ENCODE measurements at places on chromosomes 16 and 17.
A peak's percentile ranks its signal among the peaks of the same experiment; 100 is the strongest.

- no peak for DNase-seq
Measured at GRCh38 chr17:35879773-35880654, at the start of gene CCL5. Gene CCL5, minus strand, starts transcription at chr17:35880360.

- no peak for DNase-seq
Measured at GRCh38 chr16:85134076-85134788, 22.0 kb upstream of the CIBAR2 start.

GRCh38 chr17:80263253-80264204 is 2.9 kb downstream of the RNF213 start:
- DNase-seq = peak; percentile 74

GRCh38 chr16:88055356-88055755 is 104.1 kb downstream of the BANP start:
- no peak for DNase-seq

GRCh38 chr17:37650419-37651003 is 7.3 kb upstream of the DDX52 start:
- DNase-seq = no peak

GRCh38 chr16:74477226-74477625 is 55.9 kb upstream of the CLEC18B start:
- DNase-seq = no peak

DNA sequence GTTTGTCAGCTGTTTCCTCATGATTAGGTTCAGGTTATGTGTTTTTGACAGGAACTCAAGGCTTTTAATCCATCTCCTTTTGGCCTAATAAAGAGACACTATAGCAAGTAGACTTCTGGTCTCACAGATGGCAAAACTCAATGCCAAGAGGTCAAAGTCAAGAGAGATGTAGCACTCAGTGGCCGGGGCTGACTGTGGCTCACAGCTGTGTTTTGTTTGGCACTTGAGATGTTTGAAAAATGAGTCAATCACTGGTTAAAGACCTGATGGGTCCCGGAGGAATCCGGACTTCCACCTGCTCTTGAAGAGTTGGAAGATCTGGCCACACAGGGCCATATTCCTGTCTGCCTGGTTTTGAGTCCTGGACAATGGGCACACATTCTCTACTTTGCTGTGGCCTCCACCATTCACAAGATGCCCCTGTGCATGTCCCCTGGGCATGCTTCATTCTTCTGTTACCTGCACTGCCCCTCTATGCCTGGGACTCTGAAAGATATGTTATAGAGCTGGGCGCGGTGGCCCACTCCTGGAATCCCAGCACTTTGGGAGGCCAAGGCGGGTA is 210.3 kb downstream of the SNX29 start:
- no peak for DNase-seq

- DNase-seq = no peak
Measured at GRCh38 chr17:2901582-2901981, 105.3 kb downstream of the RAP1GAP2 start.

DNA sequence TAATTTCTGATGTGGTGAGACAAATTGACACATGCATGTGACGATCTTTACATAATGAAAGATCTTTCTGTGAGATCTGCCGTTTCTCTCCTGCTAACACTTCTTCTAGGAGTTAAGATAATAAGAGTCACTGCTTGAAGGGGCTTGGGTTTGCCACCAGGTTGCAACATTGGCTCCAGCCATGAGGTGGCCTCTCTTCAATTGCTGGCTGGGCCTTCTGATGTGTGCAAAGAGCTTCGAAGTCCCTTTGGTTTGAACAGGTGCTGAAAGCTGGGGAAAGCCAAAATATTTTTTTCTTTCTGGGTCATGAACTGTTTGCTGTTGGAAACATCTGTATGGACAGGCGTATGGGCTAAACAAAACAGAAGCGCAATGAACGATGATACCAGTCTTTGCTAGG is 204.1 kb upstream of the SALL1 start:
- no peak for DNase-seq

GRCh38 chr16:69566981-69567680 is 1.4 kb downstream of the NFAT5 start:
- peak; percentile 61 for DNase-seq

- no peak for DNase-seq
Measured at GRCh38 chr17:40547785-40548478, 17.3 kb downstream of the CCR7 start.

- DNase-seq = peak; percentile 25
Measured at GRCh38 chr17:60102632-60103096, 23.9 kb upstream of the HEATR6 start.

- DNase-seq = no peak
Measured at GRCh38 chr16:10880594-10881452, 3.8 kb downstream of the CIITA start.

- no peak for DNase-seq
Measured at GRCh38 chr16:12850186-12850585, 46.5 kb upstream of the CPPED1 start.

GRCh38 chr17:48053758-48054237 is 5.6 kb downstream of the NFE2L1 start:
- no peak for DNase-seq

GRCh38 chr17:46099865-46100264 is 93.4 kb downstream of the KANSL1 start:
- no peak for DNase-seq

DNA sequence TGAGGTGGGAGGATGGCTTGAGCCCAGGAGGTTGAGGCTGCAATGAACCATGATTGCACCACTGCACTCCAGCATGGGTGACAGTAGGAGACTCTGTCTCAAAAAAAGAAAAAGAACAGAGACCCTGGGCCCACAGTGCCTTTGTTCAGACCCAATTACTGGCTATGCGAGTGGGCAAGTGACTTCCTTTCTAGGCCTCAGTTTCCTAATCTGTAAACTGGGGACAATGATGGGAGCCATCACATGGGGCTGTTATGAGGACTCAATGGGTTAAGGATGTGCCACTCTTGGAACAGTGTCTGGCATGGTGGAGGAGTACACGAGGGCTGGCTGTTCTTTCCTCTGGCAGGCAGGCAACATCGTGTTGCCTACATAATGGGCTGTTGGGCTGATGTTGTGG is 47.3 kb upstream of the NDRG4 start:
- no peak for DNase-seq

- DNase-seq = no peak
Measured at GRCh38 chr16:13426269-13426668, 493.7 kb upstream of the ERCC4 start.

- no peak for DNase-seq
Measured at GRCh38 chr16:80784951-80785350, 19.4 kb downstream of the CDYL2 start.

GRCh38 chr16:58236231-58236690 is 38.4 kb upstream of the CSNK2A2 start:
- DNase-seq = peak; percentile 20

- DNase-seq = no peak
Measured at GRCh38 chr16:83940630-83941378, 12.2 kb upstream of the OSGIN1 start.

GRCh38 chr17:57641761-57642160 is 103.3 kb downstream of the CCDC182 start:
- no peak for DNase-seq

DNA sequence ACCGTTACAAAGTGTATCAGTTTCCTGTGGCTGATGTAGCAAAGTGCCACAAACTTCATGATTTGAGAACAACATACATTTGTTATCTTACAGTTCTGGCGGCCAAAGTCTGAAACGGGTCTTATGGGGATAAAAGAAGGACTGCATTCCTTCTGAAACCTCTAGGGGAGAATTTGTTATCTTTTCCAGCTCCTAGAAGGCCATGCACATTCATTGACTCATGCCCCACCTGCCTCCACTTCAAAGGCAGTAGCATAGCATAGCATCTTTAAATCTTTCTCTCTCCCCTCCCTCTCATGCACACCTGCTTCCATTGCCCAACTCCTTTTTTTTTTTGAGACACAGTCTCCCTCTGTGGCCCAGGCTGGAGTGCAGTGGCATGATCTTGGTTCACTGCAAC is 190.7 kb upstream of the DYNLRB2 start:
- DNase-seq = peak; percentile 12

DNA sequence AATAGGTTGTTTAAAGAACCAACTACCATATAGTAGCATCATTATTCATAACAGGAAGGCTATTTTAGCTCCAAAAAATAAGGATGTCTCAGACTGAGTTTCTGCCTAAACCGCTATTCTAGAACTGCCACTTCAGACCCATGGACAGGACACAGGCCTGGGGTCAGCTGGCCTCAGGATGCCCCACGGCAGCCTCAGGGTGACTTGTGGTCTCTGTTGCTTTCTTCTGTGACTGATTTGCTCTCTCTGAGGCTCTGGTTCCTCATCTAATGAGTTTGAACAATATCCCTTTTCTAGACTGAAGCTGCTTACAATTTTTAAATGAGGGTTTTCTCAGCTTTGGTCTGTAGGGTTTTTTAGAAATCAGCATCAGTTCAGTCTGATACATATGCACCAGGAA is 31.8 kb upstream of the IRF8 start:
- no peak for DNase-seq

GRCh38 chr17:77242118-77242851 is 101.5 kb downstream of the SEC14L1 start:
- no peak for DNase-seq

DNA sequence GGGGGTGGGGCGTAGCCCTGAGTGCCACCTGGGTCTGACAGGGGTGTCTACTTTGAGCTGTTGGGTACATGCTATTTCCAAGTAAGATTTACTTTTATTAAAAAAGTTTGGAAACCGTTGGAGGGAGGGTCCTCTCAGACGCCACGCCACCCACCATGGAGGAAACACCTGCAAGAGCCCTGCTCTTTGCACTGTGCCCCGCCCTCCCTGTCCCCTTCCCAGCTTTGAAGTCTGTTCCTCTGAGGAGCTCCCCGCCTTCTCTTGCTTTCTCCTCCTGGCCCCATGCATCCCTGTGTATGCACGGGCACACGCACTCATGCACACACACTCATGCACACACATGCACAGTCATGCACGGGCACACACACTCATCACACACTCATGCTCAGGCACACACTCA is 15.5 kb downstream of the ADGRG1 start:
- DNase-seq = no peak

DNA sequence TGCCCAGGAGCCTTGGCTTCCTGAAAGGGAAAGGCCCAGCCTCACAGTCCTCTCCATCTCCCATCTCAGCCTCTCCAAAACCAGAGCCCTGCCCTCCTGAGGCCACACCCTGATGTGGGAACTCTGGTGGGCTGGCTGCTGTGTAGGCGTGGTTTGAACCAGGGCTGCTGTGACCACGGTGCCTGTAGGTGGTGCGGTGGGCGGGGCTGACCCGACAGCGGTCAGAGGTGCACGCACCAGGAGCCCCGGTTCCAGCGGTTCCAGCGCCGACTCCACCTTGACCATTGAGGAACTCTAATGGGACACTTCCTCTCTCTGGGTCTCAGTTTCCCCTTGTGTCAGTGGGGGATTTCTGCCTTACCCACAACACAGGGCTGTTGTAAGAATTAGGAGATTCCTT is 2.4 kb downstream of the RAP1GAP2 start:
- DNase-seq = no peak

- peak; percentile 62 for DNase-seq
Measured at GRCh38 chr16:12095275-12096156, 119.0 kb downstream of the SNX29 start.

DNA sequence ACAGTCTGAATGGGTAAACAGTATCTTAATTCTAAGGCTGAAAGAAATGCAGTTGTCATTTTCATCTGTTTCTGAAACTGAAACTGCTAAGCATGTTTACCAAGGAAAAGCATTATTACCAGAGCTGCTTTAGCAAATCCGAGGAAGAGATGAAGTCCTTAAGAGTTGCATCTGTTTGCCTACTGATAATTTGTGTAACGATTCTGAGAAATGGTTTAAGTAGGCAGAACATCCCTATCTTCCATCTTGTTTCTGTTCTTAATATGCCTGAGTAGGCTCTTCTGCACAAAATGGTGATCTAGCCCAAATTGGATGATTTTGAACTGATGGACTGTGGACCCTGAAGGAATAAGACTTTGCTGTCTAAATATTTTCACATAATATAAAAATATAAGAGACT is 34.9 kb downstream of the NUP93 start:
- DNase-seq = no peak

GRCh38 chr17:58060596-58061191 is 22.5 kb upstream of the DYNLL2 start:
- DNase-seq = no peak

- DNase-seq = no peak
Measured at GRCh38 chr17:47611372-47612350, 38.1 kb upstream of the KPNB1 start.

GRCh38 chr16:67305216-67306071 is 21.1 kb downstream of the KCTD19 start:
- no peak for DNase-seq

DNA sequence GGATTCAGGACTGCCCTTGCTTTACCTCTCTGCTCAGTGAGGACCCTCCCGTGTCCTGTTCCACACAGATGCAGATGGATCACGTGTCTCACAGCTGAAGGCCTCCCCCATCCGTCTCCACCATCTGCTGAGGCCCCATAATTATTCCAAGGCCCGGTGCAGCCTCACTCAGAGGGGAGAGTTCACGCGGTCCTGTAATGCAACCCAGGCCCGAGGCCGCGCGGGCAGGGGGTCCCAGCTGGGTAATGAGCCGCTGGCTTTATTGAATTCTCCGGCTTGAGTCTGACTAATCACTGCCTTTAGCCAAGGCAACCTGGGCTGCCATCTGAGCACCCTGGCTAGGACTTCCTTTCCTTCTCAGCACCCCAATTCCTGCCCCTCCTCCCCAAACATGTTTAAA is 4.4 kb upstream of the WFIKKN2 start:
- DNase-seq = no peak

- DNase-seq = peak; percentile 96
Measured at GRCh38 chr17:81702934-81703746, at the start of gene MRPL12. Gene MRPL12, plus strand, starts transcription at chr17:81703367. Its CDS starts 135 bp downstream, at chr17:81703502.

DNA sequence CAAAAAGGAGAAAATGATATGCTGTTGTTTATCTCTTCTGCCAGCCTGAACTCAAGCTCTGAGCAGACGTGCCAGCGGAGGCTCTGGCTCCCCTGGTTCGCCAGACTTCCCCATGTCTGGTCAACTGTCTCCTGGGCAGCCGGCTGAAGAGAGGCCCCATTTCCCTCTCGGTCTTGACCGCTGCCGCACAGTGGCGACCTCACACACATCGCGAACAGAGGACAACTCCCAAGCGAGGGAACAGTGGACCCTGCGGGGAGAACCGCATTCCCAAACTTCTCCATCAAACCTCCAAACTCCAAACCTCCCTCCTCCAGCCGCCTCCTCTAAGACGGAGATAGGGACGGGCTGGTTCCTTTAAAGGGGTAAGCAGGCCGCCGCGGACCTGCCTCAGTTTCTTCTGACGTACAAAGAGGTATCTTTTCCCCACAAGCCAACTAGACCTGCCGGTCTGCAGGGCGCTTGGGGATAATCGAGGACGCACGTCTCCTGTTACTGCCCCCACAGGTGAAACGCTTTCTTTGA is 24.9 kb upstream of the RFFL start:
- DNase-seq = peak; percentile 56

- no peak for DNase-seq
Measured at GRCh38 chr16:74578433-74578832, 28.5 kb downstream of the GLG1 start.

DNA sequence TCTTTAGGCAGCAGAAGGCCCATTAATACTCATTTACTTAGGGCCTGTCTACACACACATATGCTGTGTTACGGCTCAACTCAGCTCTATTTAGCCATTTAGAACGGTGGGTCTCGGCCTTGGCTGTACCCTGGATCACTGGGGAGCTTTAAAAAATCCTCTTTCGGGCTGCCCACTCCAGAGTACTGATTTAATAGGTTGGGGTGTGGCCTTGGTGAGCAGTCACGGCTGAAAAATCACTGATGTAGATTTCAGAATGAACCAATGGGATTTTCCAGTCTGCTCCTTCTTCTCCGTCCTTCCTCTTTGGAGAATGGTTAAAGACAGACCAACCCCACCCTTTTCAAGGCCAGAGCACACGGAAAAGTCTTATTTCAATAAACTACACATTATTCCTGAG is 223.5 kb downstream of the CCDC182 start:
- DNase-seq = no peak

Data from SJSA1 (cell line).